ENCODE measurements at places on chromosomes 5 and 9.

- no peak for DNase-seq
Measured at GRCh38 chr5:120122703-120123102, 341.4 kb upstream of the PRR16 start.

DNA sequence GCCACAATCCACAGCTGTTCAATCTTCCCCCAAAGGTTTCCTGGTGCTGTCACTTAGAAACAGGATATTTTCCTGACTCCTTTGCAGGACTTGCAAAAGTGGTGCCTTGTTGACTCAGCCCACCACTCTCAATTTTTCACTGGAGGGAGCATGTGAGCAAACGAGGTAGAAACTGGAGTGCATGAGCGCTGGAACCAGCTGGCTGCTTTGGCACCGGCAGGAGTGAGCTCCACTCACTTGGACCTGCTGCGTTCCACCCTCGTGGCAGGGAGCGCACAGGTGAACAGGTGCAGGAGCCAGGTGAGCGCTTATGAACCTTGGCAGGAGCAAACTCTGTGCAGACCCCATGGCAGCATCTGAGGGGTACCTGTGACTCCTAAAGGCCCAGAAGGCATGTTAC is 364.1 kb upstream of the RORB start:
- DNase-seq: no peak

DNA sequence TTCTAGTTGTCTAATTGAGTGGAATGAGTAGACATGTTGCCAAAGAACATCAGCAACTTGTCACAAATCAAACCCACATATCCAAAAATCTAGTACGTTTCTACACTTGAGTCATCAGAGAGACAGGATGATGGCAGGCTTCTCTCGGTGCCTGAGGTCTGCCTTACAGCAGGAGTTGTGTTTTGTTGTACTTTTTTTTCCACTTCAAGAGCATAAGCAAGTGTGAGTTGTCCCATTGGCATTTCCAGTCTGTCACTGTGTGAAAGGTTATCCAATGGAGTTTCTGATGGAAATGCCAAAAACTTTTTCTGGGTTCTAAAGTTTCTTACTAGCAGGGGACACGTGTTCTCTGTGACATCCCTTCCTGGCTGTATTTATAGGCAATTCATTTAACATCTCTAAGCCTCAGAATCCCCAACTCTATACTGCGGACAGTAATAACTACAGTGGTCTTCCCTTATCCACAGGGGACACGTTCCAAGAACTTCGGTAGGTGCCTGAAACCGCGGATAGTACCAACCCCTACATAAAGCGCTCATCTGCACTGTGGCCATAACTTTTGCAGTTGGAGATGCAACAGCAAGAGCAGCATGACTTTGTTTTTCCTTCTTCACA is 246.5 kb downstream of the SYK start:
- DNase-seq: peak; percentile 91

DNA sequence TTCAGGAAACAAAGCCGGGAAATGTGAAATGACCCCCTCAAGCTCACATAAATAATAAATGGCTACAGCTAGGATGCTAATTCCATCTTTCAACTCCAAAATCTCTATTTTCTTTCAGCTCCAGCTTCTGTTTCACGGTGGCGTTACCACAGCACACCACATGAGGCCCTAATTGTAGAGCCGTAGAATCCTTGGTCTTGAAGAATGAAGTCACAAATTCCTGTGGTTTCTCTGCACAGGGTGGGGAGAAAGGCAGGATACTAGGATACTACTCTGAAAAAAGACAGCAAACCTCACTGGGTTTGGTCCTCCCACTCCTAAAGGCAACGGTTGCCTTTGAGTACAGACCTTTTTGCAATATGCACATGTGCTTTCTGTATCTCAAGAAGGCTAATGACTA is 13.9 kb upstream of the RARS1 start:
- peak; percentile 89 for DNase-seq

DNA sequence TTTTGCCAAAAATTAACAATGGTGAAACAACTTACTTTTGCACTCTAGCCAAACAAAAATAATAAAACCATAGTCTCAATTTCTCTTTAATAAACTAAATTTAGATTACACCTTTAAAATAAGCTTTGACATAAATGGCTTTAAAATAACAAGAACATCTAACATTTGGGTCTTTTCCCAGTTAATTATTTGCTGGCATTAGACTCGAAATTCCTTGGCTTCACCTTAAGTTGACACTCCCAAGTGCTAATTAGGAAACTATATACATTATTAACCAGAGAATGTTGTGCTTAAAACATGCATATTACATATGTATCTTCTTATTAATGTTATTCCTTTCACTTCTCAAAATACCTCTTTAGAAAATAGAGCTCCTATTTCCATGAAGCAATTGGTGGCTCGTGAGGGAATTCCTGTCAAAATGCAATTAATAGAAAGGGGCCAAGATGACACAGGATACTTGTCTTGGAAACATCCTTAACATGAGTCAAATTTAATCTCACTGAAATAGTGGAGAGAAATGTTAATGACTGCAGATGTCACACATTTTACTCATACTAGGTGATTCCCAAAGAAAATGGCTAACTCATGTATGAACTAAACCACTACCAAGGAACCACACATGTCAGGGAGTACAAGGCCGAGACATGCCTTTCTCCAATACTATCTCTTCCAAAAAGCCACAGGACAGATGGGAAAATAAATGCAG is 932.9 kb upstream of the DMAC1 start:
- no peak for DNase-seq

DNA sequence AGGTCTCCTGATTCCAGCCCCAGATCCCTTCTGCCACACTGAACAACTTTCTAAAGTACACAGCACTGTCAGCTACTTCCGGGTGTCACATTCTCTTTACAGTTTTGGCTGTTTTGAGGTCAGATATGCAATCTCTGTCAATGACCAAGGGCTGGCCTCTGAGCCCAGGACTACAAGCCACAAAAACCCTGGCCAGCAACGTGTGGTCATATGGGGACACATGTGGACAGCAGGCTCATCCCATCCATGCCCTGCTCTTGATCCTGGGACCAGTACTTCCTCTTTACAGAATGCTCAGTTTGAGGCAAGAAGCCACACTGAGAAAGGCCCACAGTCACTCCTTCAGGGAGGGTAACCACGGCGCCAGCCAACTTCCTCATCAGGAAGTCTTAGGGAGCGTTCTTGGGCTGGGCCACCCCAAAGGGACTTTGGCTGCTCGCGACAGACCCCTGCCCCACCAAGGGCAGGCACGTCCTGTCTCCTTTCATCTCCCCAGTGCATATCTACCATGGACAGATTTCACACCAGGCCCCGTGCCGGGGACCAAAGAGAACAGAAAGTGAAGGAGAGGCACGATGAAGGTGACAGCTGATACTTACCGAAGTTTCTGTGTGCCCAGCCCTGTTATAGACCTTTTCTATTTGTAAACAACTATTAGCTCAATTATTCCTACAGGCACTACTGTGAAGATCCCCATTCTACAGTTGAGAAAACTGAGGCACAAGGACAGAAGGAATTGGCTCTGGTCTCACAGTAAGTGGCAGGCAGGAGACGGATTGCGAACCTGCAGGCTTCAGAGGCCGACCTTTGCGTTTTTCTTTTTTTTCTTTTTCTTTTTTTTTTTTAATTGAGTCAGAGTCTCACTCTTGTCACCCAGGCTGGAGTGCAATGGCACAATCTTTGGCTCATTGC is 37.3 kb downstream of the STK10 start:
- no peak for DNase-seq

DNA sequence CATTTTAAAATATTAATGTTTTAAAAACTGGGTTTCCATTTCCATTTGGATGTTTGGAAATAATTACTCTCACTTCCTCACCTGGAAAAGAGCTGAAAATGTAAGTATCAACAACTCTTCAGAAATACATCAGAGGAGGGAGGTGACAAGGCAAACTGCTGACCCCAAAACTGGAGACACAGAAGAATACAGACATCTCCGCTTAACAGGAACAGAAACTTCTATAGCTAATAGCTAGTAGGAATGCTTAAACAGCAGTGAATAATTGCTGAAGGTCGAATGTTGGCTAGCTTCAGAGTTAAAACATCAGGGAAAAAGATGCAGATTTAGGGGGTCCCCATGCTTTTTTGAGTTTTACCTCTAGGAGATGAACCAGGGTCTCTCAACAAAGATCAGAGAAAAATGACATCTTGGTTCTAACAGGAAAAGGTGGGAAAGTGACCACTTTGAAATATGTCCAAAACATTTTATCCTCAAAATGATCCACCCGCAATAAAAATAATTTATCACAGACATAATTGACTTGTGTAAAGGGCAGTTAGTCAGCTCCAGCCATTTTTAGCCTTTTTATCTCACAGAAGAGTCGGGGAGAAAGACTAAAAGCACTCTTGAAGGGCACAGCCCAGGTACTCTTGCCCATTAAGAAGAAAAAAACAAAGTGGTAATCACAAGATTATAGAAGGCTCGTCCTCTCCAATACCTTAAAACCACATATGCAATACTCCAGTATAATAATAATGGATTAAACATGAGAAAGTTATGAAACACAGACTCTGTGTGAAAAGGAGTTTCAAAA is 1474.9 kb downstream of the EFNA5 start:
- no peak for DNase-seq

- DNase-seq: no peak
Measured at GRCh38 chr5:132765311-132766019, 11.6 kb downstream of the SEPTIN8 start.

DNA sequence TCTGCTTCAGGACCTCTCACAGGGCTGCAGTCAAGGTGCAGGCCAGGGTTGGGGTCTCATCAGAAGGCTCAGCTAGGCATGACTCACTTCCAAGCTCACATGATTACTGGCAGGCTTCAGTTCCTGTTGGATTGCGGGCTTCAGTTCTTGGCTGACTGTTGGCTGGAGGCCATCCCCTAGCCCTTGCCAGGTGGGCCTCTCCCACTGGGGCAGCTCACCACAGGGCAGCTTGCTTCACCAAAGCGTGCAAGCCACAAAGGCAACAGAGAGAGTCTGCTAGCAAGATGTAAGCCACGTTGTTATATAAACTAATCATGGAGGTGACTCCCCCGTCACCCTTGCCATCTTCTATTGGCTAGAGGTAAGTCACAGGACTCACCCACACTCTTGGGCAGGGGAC is 14.4 kb downstream of the CPLX2 start:
- no peak for DNase-seq

DNA sequence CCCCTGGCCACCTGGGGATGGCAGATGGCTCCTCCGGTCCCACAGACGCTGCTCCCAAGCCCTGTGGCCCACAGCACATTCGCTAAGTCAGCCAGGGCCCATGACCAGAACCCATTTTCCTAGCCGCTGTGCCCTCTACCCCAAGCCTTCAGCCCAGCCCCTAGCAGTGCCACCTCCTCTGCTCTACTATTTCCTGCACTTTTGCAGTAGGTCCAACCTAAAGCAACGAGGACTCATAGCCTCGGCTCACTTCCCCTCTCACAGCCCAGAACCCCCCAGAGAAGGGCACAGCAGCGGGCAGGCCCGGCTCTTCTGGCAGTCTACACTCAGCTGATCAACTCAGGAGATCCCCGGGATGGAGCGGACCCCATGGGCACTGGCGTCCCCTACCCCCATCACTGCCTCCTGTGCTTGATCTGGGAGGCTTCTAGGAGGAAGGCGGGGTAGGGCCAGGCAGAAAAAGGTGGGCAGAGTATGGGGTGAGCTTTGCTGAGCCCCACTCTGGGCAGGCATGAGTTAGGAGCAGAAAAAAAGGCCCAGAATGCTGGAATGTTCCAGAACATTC is 111.2 kb downstream of the ZNF354C start:
- no peak for DNase-seq

GRCh38 chr5:179858241-179858585 is 404 bp downstream of the MRNIP start:
- no peak for DNase-seq

DNA sequence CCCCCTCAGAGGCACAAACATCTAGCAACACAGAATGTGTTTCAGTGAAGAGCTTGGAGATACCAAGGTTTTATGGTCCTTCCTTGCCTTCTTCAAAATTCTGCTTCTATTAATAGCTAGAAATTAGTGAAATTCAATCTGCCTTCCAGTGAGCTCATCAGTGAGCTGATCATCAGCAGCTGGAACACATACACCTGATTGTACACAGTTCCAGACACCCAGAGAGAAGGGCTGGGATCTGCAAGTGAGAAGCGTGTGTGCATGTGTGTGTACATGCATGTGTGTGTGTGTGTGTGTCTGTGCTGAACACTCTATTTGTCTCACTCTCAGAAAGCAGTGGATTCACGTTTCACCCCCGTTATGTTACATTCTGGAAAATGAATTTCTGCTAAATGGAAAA is 28.5 kb downstream of the CFAP90 start:
- no peak for DNase-seq

DNA sequence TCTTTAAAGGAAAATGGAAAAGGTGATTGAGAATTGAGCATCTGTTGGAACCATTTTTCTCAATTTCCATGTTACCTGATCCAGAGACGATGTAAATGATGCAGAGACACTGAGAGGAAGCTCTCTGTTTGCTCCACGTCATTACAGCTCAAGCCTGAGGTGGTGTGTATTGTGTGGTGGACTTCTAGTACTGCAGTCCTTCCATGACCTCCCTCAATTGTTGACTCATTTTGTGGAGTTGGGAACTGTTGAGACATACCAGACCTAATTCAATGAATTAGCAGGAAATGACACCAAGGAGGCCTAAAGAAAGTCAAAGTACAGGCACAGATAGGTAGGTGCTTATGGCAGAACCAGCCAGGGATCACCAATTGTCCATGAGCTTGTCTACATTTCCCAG is 15.6 kb upstream of the LVRN start:
- peak; percentile 51 for DNase-seq

DNA sequence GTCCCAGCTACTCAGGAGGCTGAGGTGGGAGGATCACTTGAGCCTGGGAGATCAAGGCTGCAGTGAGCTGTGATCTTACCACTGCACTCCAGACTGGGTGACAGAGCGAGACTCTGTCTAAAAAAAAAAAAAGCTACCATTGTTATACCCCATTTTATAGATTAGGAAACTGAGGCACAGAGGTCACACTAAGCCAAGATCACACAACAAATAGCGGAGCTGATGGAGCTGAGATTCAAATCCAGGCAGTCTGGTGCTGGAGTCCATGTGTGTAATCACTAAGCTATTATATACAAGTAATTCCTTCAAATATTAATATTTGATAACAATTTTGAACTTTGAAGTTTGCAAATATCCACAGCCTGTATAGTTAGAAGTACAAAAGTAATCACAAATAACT is 6.0 kb upstream of the SLC12A2 start:
- no peak for DNase-seq

DNA sequence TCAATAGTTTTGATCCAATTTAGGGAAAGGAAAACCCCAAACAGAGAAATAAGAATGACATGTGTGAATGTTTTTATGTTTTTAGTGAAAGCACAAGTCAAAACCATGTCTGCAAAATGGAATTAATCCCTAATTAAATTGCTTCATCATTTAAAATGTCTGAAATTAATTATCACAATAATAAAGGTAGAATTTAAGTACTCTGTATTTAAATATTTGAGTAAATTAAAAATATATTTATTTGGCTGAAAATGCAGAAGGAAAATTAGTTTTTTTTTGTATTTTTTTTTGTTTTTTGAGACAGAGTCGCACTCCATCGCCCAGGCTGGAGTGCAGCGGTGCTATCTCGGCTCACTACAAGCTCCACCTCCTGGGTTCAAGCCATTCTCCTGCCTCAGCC is 330.5 kb upstream of the EFNA5 start:
- no peak for DNase-seq

Measured in HCEC 1CT (cell line).